ENCODE measurements at places on chromosomes 5 and 9.

GRCh38 chr9:131272212-131272611, 4.1 kb downstream of the FAM78A start:
- no peak for DNase-seq

DNA sequence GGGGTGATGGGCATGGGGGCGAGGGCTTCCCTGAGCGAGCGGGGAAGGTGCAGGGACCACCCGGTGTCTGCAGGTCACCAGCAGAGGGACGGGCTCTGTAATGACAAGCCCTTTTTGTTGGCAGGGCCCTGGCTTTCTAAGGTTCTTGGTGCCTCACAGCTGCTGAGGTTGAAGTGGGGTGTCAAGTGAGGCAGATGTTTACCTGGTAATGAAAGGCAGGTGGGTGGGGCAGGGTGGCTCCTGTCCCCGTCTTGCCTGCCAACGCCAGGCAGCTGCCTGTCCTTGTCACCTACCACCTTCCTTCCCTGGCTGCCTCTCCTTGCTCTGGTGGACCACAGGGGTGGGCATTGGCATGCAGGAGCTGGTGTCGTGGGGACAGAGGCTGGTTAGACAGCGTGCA, 41.0 kb upstream of the SEMA4D start:
- DNase-seq, result no peak

- DNase-seq, result no peak
Observed at GRCh38 chr5:168047043-168047668, 244.3 kb upstream of the WWC1 start.

DNA sequence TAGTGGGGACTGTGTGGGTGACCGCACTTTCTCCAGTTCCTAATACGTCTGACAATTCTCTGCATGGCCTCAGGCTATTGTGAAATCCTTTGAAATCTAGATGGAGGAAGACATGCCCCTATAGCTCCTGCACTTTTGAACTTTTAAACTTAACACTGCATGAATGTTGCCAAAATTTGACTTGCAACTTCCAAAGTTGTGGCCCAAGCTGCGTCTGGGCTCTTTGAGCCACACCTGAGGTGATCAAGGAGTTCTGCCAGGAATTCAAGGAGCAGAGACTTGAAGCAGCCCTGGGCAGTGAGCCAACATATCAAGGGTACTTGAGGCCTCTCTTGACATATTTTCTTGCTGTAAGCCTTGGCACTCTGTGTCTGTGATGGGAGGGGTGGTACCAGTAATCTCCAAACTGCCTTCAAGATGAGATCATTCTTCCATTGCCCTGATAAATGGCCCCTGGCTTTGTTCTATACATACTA, 1336.1 kb upstream of the CDH9 start:
- DNase-seq, result no peak

DNA sequence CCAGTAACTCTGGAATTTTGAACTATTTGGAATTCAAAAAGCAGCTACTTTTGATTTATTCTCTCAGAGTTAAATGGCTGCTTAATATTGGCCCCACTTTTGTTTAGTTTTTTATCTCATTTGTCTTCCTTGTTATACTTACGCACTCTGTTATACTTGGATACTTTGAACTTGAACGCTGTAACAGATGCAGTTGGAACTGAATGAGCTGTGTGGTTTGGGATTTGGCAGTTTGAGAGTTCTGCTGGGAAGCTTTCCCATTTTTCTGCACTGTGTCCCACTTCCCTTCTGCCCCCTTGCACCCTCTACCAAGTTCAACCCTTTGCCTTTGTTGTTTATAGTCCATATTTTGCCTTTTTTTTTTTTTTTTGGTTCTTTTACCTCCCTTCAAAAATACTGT, 3.8 kb downstream of the RHOBTB3 start:
- no peak for DNase-seq

- DNase-seq, result no peak
Observed at GRCh38 chr5:14954616-14955343, 83.2 kb upstream of the ANKH start.

DNA sequence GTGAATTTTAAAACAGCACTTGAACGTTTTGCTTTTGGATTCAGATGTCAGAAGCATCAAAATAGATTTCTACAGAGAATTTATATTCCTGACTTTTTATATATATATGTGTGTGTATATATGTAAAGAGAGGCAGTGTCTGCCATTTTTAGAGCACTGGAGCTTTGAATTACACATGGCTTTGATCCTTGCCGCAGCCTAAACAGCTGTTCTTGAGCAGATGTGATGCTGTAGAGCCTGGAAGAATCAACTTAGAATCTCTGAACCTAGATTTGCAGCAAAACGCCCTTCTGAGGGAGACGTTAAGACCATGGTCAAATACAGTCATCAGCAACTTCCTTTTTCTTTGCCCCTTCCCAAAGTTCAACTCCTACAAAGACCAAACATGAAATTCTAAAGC, 21.7 kb upstream of the C5orf47 start:
- no peak for DNase-seq

- DNase-seq, result no peak
Observed at GRCh38 chr5:44245935-44246334, 143.3 kb downstream of the FGF10 start.

All from cerebellar nuclear complex (tissue), 1 donor.